NCI-H748 treated with DMSO at 0.1 percent for 48 hours (cell line): ENCODE measurements at places on chromosomes 4 and X.
A peak's percentile ranks its signal among the peaks of the same experiment; 100 is the strongest.

DNA sequence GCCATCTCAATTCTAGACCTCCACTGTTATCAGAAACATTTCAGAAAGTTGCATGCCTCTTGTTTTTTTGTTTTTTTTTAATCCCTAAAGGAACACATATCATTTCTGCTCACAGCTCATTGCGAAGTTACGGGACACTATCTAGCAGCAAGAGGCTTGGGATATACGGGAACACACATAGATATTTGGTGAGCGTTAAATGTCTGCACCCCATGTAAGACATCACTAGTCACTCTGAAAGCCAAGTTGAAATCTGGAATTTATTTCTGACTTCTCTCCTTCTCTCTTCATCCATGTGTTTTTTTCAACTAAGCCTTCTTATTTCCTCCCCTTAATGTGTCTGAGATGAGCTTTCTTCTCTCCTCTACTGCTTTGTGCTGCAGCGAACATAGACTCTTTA is 683.7 kb downstream of the PDHA2 start:
- no peak for DNase-seq

GRCh38 chr4:128163177-128164117 is 102.3 kb downstream of the LARP1B start:
- no peak for DNase-seq

GRCh38 chr4:70356185-70356584 is 4.4 kb upstream of the SMR3A start:
- no peak for DNase-seq

DNA sequence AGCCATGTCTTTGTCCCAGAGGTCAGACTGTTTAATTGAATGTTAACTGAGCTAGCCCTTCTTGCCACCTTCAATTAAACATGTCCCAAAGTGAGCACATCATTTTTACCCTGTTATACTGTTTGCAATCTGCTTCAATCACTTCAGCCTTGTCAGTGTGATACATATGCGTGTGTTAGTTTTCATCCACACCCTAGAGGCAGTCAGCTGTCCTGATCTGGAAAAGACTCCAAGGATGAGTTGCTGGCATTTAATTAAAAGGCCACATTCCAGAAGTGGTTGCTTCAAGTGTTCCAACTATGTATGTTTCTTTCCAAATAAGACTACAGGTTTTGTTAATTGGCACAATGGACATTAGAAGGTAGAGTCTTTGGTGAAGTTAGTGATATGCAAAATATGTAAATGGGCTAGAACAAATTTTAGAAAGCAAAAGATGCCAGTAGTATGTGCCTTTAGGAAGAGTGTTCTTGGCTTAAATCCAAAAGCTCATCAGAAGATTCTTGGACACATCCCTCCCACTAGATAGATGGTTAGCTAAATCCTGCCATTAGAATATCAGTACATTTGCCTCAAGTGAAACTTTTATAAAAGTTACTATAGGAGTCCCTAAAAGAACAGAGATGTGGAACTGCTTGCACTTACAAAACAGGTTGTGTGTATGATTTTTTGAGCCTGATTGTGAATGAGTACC is 79.5 kb upstream of the SLIT2 start:
- no peak for DNase-seq

- DNase-seq: no peak
Measured at GRCh38 chr4:173991316-173991715, 292.2 kb downstream of the FBXO8 start.

GRCh38 chr4:23909671-23910070 is 19.8 kb upstream of the PPARGC1A start:
- DNase-seq: no peak

DNA sequence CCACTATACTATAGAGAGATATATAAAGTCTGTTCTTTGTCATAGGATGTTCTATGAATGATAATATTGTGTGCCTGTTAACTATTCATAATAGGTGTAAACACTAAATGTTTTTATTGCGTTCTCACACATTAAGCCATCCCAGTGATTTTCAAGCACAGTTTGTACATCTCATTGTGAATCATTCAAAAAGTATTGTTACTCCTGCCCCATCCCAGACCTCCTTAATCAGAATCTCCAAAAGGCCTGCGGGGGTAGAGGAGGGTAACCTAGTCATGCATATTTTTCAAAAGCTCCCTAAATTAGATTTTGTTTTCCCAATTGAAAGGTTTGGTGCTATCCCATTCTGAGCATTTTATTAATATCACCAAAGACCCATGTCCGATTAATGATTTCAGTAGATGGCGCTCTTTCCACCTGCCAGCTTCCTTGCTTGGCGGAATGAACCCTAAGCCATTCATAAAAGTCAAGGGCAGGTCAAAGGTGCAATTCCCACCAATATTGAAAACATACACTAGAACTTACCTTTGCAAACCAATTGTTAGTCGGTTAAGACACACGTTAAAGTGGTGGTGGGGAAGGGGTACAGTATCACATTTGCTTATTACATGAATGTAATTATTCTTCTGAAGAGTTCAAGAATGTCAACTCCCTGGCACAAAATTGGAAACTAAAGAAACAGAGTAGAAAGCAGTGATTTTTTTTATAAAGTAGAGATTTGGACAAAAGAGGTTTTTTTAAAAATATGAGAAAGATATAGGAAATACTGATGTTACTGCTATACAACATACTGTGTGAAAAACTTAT is 5.8 kb upstream of the TET2 start:
- no peak for DNase-seq

- no peak for DNase-seq
Measured at GRCh38 chr4:78880874-78881492, 58.3 kb downstream of the PAQR3 start.

DNA sequence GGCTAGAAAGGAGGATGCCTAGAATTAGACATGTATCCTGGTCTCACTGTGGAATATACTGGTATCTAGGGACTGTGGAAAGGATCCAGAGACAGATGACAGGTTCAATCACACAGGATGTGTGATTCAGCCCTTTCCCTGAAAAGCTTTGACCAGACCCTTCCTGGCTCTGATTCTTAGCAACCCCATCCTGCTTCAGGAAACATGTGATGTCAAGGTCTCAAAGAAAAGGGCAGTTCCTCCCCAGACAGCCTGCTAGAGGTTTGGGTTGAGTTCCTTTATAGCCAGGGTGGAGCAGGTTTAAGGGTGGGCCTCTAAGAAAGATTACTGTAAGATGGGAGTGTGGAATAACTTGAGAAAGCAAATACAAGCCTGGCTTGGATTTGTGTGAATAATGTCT is 3.0 kb downstream of the BMP15 start:
- DNase-seq: no peak

DNA sequence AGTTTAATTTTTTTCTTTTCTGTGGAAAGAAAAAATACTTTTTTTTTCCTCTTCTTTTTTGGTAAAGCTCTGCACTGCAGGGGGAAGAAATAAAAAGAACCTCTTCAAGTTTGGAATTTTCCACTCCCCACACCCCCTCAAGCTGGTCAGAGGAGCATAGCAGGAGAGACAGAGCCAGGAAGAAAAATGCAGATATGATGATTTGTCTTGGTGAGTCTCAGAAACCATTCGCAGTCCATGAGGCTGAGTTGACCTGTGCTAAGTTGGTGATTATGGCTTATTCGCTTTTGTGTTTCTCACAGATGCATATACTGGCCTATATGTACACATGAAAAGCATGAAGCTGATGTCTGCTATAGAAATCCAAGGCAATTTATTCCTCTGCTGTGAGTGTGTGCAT is 205.9 kb downstream of the LDB2 start:
- no peak for DNase-seq

DNA sequence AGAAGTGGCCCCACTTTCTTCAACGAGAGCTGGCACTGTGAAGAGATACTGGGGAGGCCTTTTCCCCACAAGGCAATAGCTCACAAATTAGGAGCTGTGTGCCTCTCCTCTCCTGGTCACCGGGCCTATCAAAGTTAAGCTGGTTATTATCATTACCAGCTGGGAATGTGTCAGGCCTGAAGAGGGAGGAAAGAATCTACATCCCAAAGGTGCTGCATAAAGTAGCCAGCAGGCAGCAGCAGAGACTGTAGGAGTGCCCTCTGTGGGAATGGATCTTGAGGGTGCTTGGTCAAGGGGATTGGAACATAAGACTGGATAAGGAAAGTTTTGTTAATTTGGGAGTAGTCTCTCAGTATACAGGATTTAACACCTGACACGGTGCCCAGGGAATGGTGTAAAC is 9.1 kb upstream of the TMPRSS11D start:
- no peak for DNase-seq

- DNase-seq: no peak
Measured at GRCh38 chr4:14396183-14396582, 606.1 kb upstream of the CPEB2 start.

- DNase-seq: no peak
Measured at GRCh38 chr4:24103434-24104157, 213.7 kb upstream of the PPARGC1A start.

- DNase-seq: no peak
Measured at GRCh38 chrX:55546956-55547355, 57.3 kb upstream of the USP51 start.

- DNase-seq: no peak
Measured at GRCh38 chr4:142473218-142473959, 372.7 kb downstream of the INPP4B start.

GRCh38 chrX:108261549-108262203 is 170.1 kb downstream of the ATG4A start:
- DNase-seq: no peak

GRCh38 chr4:40514497-40514951 is 115.1 kb downstream of the RBM47 start:
- peak; percentile 72 for DNase-seq

- no peak for DNase-seq
Measured at GRCh38 chrX:14729058-14729457, 143.8 kb downstream of the FANCB start.

GRCh38 chr4:14908635-14909034 is 93.6 kb upstream of the CPEB2 start:
- DNase-seq: no peak

GRCh38 chrX:11640089-11640488 is 25.6 kb downstream of the ARHGAP6 start:
- DNase-seq: no peak

DNA sequence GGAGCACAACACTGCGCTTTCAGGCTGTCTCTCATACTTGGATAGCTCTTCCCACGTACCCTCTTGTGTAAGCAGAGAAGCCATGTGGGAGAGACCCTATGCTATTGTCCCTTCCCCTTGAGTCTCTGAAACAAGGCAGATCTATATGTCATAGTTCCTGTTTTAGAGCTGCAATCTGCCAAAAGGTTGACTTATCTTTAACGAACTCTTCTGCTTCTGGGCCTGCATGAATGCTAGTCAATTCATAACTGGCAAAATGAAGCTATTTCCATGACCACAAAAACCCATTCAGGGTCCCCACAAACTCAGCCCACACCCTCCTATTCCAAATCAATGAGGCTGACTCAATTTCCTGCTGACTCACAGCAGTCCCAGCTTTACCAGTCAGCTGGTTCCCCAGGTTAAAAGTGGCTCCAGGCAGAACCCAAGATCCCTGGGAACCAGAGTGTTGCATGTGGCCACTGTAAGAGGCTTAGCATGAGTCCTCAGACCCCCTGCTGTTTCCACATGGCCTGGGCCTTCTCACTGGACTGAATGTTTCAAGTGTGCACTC is 25.3 kb upstream of the SOD3 start:
- DNase-seq: no peak

GRCh38 chr4:153166716-153167501 is 37.3 kb upstream of the TRIM2 start:
- no peak for DNase-seq

DNA sequence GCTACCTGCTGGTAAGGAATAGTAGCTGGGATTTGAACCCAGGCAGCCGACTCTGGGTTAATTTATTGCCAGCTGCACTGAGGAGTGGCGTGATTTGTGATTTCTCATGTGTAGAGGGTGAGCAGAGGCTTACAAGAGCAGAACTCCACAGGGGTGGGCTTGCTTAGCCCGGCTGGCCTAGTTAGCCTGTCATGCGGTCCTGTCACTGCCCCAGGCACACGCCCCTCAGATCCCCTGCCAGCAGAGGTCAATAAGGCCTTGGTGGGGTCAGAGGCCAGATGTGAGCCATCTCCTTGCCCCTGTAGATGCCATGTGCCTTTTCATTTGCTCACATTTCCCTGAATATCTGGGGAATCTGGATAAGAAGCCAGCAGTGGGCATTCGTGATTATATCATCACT is 13.4 kb downstream of the NSDHL start:
- no peak for DNase-seq

- DNase-seq: no peak
Measured at GRCh38 chr4:138449938-138450337, 207.8 kb upstream of the SLC7A11 start.

DNA sequence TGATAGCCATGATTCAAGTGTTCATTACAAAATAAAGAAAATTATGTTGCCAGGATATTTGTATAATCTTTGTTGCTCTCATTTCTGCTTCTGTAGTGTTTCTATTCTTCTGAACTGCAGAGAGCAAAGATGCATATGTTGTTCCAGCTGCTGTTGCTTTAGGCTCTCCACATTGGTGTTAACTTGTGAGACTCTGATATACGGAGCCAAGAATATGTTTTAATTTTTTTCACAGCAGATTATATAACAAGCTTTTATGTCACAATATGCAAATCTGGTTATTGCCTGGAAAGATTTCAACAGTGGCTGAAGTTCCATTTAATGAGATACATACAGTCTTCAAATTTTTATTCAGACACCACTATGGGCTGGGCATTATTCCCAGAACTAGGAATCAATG is 655.0 kb downstream of the GRXCR1 start:
- no peak for DNase-seq

DNA sequence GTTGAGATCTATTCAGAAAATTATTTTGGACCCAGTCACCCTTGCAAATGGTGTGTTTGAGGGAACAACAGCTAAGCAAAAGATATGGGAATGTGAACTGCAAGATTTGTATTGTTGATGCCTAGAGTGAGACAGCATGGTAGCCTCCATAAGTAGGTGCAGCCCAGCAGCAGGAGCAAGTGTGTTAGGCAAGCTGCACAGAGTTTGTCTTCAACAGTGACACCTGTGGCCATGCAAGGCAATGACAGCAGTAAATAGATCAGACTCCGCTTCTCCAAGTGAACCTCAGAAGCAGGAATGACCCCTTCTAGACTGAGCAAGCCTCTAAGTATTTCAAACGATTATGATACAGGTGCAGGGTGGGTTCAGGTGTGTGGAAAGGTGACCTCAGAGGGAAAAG is 133.4 kb upstream of the MSX1 start:
- DNase-seq: no peak

GRCh38 chrX:65643531-65644052 is 23.9 kb upstream of the MSN start:
- DNase-seq: no peak

- no peak for DNase-seq
Measured at GRCh38 chr4:566508-567295, 9.4 kb downstream of the TMEM271 start.

GRCh38 chrX:17161991-17162390 is 213.0 kb upstream of the NHS start:
- DNase-seq: no peak

DNA sequence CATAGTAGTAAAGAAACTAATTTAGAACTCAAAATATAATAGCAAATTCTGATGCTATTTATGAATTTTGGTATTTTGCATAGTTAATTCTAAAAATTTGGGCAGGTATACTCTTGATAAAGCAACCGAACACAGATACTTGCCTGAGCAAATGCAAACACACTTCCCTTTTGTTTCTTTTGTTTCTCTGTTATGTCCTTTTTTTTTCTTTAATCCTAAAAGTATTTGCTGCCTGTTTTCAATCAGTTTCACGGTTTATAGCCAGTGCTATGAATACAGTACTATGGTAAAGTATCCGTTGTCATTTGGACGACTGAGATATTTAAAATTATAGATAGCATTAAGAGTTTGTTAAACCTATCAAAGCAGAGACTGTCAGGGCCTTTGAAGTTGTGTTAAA is 84.3 kb upstream of the HPRT1 start:
- no peak for DNase-seq
